ENCODE measurements at places on chromosomes 5 and 9. TPM values are rescaled to one million over a fixed set of nuclear protein-coding genes. Genes with fewer than 3 reads are reported as not detected.

Gene ARHGEF37
- 12.7 TPM for polyA plus RNA-seq

Gene GZMA
- 0.66 TPM for polyA plus RNA-seq

Gene EPB41L4A
- polyA plus RNA-seq = 9.6 TPM

Gene RAB14
- 84.0 TPM for polyA plus RNA-seq

Gene ZNF366
- 1.6 TPM for polyA plus RNA-seq

Gene SLC6A7
- polyA plus RNA-seq = 4.1 TPM

Gene ADAMTSL1
- polyA plus RNA-seq = 43.5 TPM

Gene KCNV2
- polyA plus RNA-seq = not detected

Gene ZBED3
- polyA plus RNA-seq = 13.8 TPM

Gene GRXCR2
- not detected for polyA plus RNA-seq

Gene PCDHA1
- 0.61 TPM for polyA plus RNA-seq
